ENCODE measurements at places on chromosomes 16 and 17.

GRCh38 chr17:45425125-45425983, 7.3 kb downstream of the ARHGAP27 start:
- peak; percentile 65 for DNase-seq

GRCh38 chr17:44904001-44904984, 5.0 kb upstream of the EFTUD2 start:
- DNase-seq: no peak

DNA sequence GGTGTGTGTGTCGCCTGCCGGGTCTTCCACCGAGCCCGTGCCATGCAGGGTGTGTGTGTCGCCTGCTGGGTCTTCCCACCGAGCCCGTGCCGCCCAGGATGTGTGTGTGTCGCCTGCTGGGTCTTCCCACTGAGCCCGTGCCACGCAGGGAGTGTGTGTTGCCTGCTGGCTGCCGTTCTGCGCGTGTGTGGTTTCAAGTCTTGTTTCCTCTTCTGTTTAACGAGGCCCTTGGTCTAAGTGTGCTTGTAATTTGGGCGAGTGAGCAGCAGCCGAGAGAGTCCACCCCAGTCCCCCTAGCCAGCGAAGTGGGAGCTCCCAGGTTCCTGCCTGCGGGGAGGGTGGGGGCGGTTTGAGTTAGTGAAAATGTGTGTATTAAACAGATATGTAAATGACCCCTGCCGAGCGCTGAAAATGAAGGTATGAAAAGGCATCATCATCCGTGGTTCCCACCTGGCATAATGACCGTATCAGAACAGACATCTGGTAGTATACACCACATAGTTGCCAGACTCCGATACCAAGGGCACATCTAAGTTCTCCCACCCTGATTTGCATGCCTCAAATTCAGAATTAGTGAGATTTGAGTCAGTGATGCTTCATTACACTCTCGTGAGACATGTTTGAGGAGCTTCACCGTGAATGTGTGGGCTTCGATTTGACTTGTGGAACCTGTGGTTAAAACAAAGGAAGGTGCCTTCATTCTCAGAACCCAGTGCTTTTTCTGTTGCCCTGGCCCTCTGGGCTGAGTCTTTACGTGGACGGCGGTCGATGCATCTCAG, 114.5 kb upstream of the CHMP6 start:
- peak; percentile 83 for DNase-seq

DNA sequence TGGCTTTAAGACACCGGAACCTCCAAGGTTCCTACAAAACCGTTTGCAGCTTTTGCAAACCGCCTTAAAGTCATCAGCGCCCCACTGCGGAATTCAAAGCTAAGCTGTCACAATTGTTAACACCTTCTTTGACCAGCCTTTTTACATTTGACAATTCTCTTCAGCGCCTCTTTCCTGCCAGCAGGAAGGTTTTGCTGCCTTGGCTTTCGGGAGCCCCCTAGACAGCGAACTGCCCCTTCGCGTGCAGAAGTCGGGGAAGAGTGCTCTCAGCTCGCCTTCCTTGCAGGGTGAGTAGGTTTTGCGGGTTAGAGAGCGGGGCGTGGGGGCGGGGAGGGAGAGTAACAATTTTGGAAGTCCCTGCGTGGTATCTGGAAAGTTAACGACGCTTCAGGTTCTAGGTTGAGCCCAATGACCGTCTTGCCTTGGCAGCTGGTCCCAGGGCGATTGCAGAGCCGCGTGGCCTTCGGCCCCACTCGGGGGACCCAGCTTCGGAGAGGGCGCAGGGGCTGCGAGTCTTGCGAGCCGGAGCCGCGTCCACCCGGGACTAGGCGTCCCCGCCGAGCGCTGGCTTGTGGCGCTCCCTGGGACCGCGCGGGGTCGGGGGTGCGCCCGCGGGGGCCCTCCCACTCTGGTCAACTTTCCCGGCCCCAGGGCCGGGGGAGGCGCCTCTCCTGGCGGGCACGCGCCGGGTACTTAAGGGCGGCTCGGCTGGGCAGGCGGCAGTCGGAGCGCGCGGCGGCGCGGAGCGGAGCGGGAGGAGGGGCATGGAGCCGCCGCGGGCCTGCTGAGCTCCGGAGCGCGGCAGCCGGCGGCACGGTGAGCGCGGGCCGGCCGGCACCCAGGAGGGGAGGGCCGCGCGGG, at the start of gene HAS3:
Gene HAS3, plus strand, starts transcription at position 153 of the 861 bp plus-strand sequence. CDS start 3,743 bp downstream, outside the sequence.
- peak; percentile 10 for DNase-seq

DNA sequence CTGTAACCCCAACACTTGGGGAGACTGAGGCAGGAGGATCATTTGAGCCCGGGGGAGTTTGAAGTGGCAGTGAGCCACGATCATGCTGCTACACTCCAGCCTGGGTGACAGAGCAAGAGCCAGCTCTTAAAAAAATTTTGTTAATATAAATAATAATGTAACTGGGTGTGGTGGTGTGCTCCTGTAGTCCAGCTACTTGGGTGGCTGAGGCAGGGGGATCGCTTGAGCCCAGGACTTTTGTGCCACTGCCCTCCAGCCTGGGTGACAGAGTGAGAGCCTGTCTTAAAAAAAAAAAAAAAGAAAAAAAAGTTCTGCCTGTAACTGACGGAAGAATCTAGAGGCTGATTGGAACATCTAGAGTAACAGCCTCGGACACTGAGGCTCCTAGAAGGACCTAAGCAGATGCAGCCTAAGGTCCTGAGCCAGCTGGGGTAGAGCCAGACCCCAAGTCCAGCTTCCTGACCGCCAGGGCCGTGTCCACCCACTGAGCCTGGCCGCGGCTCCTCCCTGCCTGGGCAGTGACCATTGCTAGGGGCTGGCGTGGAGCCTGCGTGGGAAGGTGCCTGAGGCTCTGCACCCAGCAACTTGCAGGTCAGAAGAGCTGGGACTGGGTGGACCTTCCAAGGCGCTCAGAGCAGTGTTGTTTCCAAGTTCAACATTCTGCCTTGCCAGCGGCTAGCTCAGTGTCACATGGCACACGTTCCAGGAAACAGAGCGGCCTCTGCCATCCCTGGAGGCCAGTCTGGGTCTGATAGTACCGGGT, 209.4 kb upstream of the CIBAR2 start:
- DNase-seq: no peak

- DNase-seq: peak; percentile 78
Measured at GRCh38 chr17:50052241-50052796, 3.6 kb upstream of the ITGA3 start.

GRCh38 chr16:19636436-19637267, 81.1 kb downstream of the VPS35L start:
- DNase-seq: no peak

- DNase-seq: peak; percentile 37
Measured at GRCh38 chr17:31580706-31581490, 189.4 kb downstream of the RAB11FIP4 start.

- DNase-seq: no peak
Measured at GRCh38 chr17:79619196-79619595, 8.3 kb upstream of the RBFOX3 start.

- no peak for DNase-seq
Measured at GRCh38 chr17:1031711-1032110, 34.8 kb downstream of the TIMM22 start.

DNA sequence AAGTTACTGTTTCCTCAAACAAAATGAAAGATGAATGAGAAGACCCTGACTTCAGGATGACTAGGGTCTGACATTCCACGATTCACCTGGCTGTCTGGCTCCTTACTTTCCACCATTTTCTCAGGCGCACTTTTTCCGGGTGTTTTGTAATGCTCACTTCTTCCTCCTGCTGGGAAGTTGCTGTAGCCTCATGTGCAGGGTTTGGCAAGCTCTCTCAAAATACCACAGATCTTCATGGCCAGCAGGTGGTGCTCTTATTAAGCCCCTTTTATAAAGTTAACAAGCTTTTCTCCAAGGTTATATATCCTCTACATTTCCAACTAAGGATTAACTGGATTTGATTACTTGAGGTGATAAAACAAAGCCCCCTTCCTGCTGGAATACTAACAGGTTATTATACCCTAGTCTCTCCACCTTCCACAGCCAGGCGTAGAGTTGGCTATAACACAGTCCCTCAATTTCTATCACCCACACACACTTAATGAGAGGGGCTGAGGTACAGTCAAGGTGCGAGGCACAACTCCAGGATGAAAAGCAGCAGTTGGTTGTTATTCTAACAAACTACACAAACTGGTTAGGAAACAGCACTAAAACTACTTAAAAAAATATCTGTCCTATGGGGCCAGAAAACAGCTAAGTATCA, 45.4 kb downstream of the STH start:
- DNase-seq: peak; percentile 76

DNA sequence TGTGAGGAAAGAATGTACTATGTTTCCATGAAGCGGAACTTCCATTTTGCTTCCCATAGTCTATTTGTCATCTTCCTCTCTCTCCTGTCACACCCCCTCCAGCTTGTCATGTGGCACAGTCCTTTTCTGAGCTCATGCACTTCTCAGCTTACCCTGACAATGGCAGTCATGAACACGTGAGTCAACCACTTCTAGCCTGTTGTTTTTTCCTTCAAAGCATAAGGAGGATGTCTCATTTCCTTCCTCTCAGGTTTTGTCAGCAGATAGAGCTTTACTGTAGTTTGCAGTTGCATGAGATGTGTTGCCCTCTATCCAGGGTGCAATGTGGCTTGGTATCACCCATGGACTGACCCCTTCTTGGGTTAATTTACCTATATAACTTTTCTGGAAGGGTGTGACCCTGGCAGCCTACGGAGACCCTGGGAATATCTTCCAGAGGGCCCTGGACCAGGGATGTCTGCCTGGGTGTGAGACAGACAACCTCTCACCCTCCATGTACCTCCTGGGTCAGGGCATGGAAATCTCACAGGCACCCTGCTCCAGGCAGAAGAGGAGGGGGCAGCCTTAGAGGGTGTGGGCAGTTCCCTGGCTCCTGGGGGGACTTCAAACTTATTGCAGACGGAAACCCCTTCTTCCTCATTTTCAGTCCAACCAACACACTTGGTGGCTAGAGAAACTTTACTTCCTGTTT, 4.0 kb upstream of the ZNF267 start:
- DNase-seq: no peak

DNA sequence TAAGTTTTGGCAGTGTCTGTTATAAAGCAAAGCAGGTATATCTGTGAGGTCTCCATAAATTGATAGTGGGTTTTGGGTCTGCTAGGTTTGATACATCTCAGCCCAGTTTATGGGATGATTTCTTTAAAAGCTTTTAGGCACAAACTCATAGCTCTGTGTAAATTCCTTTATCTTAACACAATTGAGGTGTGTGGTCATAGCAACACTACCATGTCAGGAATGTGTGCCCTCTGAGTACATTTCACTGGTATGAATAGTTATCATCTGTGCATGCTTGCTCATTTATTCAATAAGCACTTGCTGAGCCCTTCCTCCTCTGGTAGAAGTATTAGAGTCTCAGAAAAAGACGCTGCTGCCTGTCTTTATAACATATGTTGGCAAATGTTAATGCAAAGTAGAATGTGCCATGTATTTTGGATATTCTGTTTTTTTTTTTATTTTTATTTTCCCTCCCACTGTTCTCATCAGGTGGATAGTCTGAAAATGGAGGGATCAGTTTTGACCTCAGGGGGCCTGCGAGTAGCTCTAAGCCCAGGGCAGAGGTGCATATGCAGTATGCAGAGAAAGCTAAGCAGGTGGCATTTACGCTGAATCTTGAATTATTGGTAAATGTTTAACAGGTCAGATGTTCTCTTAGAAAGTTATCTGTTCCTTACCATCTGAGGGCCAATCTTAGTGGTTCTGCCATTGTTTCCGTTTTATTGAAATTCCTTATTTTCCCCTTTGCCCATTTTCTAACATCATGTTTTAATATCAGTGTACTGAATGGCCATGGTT, 90.7 kb downstream of the WNT3 start:
- no peak for DNase-seq

- DNase-seq: no peak
Measured at GRCh38 chr17:49086649-49087048, 45.9 kb upstream of the B4GALNT2 start.

- DNase-seq: peak; percentile 55
Measured at GRCh38 chr17:79778504-79779083, 646 bp downstream of the CBX2 start.

GRCh38 chr16:54937671-54938211, 7.1 kb downstream of the IRX5 start:
- DNase-seq: no peak

GRCh38 chr17:74117999-74118421, 85.5 kb upstream of the RPL38 start:
- no peak for DNase-seq

- DNase-seq: peak; percentile 37
Measured at GRCh38 chr16:17070882-17071592, 399.7 kb downstream of the XYLT1 start.

DNA sequence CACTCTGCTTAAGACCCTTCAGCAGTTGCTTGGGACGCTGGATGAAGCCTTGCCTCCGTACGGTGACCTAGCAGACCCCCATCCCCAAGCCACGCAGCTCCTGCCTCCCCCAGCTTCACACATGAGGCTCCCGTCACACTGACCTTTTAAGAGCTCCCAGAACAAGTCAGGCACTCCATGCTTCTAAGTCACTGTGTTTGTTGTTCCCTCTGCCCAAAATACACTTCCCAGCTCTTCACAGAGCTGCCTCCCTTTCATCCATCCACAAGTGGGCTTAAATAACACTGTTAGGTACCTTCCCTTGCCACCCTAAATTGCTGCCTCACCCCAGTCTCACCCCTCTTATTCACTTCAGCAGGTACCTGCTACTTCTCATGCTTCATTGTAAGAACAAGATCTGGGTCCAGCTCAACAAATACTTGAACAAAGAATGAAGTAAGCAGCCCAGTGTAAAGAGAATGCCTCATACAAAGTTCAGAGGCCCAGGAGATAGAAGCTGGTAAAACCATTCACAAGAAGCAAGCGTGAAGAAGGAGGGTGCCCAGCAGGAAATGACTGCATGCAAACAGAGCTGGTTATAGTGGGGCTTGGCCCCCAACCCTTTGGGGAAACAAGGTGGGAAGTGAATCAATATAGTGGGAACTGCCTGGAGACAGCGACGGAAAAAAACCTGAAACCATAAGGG, 5.8 kb downstream of the ZC3H7A start:
- no peak for DNase-seq

DNA sequence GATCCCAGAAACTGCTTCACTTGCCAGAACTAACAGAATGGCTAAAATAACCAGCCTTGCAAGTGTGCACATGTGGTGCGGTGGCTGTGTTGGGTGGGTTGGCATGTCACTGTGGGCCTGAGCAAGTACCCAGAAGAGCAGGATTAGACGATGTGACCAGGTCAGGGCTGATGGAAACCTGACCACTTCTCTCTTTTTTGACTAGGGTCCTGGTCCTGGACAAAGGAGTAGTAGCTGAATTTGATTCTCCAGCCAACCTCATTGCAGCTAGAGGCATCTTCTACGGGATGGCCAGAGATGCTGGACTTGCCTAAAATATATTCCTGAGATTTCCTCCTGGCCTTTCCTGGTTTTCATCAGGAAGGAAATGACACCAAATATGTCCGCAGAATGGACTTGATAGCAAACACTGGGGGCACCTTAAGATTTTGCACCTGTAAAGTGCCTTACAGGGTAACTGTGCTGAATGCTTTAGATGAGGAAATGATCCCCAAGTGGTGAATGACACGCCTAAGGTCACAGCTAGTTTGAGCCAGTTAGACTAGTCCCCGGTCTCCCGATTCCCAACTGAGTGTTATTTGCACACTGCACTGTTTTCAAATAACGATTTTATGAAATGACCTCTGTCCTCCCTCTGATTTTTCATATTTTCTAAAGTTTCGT, 16.7 kb downstream of the ANKRD40 start:
- no peak for DNase-seq

Measured in NCI-H2081 (cell line).